ENCODE measurements at places on chromosomes 13 and 19. TPM values are rescaled to one million over a fixed set of nuclear protein-coding genes. Genes with fewer than 3 reads are reported as not detected.

The ZSCAN4 gene
- not detected for total RNA-seq

The DIRAS1 gene
- total RNA-seq, result 11.6 TPM

The KMT5C gene
- 2.8 TPM for total RNA-seq

The ZNF578 gene
- 0.07 TPM for total RNA-seq

The CRLF1 gene
- total RNA-seq, result 6.6 TPM

The ZNF93 gene
- total RNA-seq, result 2.0 TPM

The MTRF1 gene
- 14.0 TPM for total RNA-seq
